Naive thymus-derived CD8-positive, alpha-beta T cell (primary cell): ENCODE measurements at places on chromosomes 6 and 20. TPM values are rescaled to one million over a fixed set of nuclear protein-coding genes. Genes with fewer than 3 reads are reported as not detected.
A peak's percentile ranks its signal among the peaks of the same experiment; 100 is the strongest.

- no peak for DNase-seq
Observed at GRCh38 chr20:58965270-58966064, 15.6 kb upstream of the NELFCD start.

DNA sequence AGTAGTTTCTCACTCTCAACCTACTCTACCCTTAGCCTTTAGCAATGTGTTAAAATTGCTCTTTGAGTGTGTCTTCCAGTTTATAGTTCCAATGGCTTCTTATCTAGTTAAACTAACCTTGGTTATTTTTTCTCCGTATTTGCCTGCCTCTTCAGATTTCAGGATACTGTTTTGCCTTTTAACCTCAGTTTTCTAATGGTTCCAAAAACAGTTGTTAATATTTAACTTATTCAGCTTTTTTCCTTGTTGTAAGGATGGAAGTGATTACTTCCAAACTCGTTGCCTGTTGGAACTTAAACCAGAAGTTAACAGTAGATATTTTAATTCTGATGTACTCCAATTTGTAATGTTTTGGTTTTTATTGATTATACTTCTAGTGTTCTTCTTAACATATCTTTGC is 1574.9 kb downstream of the HACE1 start:
- DNase-seq: no peak

- DNase-seq: no peak
Observed at GRCh38 chr6:148500402-148500801, 157.8 kb downstream of the SASH1 start.

PTCRA gene
- not detected for polyA plus RNA-seq

- no peak for DNase-seq
Observed at GRCh38 chr6:19032591-19033295, 645.6 kb downstream of the RNF144B start.

- no peak for DNase-seq
Observed at GRCh38 chr6:112983713-112984261, 636.7 kb downstream of the RFPL4B start.

- DNase-seq: no peak
Observed at GRCh38 chr20:48897305-48898010, 24.1 kb upstream of the ARFGEF2 start.

- peak; percentile 14 for DNase-seq
Observed at GRCh38 chr6:4010689-4011090, 68.2 kb downstream of the FAM217A start.

GRCh38 chr6:90369024-90369519 is 72.4 kb upstream of the BACH2 start:
- no peak for DNase-seq

- DNase-seq: no peak
Observed at GRCh38 chr6:169896826-169897456, 145.5 kb downstream of the ERMARD start.

SEL1L2 gene
- polyA plus RNA-seq: not detected
